Fibroblast of skin of left quadriceps (primary cell): ENCODE measurements at places on chromosomes 16 and 17.

DNA sequence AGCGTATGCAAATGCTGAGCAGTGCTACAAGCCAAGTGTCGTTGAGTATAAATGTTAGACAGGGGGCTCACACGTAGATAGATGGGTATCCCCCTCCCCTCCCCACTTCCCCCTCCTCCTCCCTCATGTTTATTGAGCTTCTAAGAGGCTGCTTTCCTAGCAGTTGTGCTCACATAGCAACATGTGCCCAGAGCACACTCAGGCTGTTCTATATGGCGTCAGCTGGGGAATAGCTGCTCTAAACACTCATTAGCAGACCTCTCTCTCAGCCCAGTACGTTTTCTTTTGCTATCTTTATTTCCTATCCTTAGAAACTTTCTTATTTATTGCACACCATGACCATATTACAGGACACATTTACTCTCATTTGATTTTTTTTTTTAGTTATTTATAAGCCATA lies 1.8 kb downstream of the KCNJ2 start:
- DNase-seq, result no peak

GRCh38 chr17:12365805-12366204 lies 299.9 kb upstream of the MYOCD start:
- DNase-seq, result no peak

- DNase-seq, result no peak
Observed at GRCh38 chr16:11144122-11144521, 111.9 kb downstream of the SOCS1 start.

DNA sequence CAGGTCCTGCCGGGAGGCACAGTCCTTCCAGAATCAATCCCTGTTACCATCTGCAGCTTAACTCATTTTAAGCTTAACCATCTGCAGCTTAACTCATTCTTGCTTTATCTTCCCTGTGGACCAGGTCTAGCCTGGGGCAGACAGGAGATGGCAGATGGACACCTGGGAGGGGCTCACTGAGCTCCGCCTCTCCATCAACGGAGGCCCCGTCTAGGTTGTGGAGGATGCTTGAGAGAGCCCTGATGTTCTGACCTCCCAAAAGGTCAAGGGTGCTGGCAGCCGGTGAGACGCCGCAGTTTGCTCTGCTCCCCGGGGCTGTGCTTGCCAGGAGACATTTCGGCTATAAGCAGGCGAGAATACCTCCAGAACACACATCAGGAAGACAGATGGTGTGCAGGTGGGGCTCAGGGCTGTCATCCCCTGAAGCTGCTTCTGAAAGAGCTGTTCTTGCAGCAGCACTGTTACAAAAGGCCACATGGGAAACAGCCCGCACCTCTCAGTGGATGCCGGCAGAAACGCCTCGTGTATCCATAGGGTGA lies 41.3 kb downstream of the BAIAP2 start:
- no peak for DNase-seq

- DNase-seq, result peak; percentile 20
Observed at GRCh38 chr17:78986649-78987328, 7.1 kb upstream of the LGALS3BP start.
